ENCODE measurements at places on chromosomes 16 and 17.

- DNase-seq: no peak
Measured at GRCh38 chr17:40349895-40350688, 14.4 kb downstream of the GJD3 start.

GRCh38 chr17:49495842-49496182 lies 719 bp downstream of the NGFR start:
- no peak for DNase-seq

DNA sequence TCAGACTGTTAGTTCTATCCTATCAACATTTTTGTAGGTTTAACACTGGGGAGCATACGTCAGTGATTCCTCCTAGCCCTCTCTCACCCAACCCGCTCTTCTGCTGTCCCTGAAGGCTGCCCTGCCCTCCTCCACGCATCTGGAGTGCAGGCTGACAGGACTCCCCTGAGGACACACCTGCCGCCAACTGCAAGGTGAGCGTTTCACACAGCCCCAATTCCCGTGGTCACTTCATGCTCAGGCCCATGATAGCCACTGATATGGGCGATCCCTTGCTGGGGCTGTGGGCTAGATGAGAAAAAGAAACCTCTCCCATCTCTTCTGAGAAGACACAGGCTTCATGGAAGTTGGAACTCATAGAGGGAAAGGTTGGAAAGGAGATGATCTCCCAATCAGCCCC lies 91.0 kb downstream of the KCNJ12 start:
- DNase-seq: no peak

DNA sequence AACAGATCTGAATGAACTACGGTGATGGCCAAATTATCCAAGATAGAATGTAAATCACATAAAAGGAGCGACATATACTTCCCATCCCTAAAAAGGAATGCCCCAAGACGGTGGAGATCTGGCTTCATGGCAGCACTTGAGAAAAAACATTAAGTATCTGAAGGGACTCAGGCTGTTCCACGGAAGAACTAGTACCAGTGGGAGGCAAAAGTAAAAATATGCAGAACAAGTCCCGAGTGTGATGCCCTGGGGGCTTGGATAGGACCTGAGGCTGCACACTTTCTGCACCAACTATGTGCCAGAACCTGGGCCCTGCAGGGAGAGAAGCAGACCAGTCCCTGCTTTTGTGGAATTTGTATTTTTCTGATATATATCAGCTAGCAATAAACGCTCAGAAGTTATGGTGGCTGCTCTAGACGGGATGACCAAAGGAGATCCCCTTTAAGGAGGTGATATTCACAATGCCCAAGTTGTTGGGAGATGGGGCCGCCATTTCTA lies 539 bp upstream of the CKLF start:
- no peak for DNase-seq

DNA sequence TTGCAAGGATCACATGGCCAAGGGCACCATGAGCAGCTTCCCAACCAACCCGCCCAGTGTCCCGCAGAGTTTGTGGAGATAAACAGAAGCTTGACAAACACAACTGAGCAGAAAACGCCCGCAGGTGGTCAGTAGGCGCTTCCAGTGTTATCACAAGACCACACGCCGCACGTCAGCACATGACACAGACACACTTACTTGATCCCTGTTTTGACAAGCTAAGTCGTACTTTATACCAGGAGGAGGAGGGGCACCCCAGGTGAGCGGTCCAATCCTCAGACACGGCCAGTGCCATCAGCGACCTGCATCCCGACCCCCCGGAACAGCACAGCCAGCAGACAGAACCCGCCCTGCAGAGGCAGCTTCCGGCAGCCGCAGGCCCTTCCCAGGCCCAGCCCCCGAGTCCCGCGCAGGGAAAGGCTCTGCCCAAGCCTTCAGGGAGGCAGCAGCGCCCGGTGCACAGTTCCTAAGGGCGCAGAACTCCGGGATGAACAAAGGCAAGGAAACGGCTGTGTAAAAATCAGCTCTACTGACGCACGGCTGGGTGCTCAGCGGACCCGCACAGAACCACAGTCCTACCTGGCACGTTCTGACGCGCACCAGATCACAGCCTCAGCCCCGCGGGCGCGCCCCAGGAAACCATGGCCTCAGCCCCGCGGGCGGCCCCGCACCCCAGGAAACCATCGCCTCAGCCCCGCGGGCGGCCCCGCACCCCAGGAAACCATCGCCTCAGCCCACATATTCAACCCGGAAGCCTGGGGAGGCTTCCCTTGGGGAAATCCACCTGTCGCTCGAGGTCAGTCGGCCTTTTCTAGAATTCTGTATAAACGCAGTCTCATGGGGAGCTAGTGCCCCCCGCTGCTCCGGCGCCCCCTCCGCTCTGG lies 27.8 kb downstream of the AXIN1 start:
- no peak for DNase-seq

DNA sequence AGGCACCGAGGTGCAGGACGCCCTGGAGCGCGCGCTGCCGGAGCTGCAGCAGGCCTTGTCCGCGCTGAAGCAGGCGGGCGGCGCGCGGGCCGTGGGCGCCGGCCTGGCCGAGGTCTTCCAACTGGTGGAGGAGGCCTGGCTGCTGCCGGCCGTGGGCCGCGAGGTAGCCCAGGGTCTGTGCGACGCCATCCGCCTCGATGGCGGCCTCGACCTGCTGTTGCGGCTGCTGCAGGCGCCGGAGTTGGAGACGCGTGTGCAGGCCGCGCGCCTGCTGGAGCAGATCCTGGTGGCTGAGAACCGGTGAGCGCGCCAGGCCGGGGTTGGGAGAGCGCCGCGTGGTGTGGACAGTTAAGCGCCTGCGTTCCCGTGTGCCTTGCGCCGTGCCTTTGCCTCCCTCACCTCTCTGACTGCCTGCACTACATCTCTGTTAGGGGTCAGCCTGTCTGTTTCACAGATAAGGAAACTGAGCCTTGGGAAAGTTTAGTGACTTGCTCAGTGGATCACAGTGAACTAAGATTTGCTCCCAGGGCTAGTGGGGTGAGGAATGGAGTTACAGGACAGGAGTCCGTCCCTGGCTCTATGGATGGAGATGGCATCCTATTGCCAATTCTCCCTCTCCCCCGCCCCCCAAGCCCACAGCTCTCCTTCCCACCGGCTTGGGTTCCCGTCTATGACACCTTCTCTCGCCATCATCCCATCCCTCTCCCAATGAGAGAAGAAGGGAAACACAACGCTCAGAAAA lies 880 bp downstream of the SARM1 start:
- no peak for DNase-seq

- peak; percentile 54 for DNase-seq
Measured at GRCh38 chr17:34199932-34200534, 55.1 kb upstream of the CCL2 start.

GRCh38 chr17:80145076-80146075 lies 1.6 kb downstream of the EIF4A3 start:
- no peak for DNase-seq

All from fibroblast of skin of left biceps (primary cell).